ENCODE measurements at places on chromosomes 2 and 18. TPM values are rescaled to one million over a fixed set of nuclear protein-coding genes. Genes with fewer than 3 reads are reported as not detected.

DNA sequence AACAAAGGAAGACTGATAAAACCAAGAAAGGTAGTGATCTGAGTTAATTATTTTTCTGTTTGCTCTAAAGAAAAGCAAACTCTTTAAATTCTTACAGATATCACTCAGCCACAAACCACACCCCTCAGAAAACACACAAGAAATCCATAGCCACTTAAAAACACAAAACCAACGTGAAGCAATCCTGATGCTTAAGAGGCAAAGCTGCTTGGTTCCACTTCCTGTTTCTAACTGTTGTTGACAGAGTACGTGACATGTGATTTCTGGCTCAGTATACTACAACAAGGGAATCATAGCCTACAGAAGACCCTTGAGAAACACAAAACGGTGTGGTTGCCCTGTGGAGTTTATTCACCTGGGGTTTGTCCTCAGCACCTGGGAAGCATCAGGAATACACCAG, 240.9 kb upstream of the APCDD1 start:
- DNase-seq = no peak

The RAX gene
- total RNA-seq = not detected

DNA sequence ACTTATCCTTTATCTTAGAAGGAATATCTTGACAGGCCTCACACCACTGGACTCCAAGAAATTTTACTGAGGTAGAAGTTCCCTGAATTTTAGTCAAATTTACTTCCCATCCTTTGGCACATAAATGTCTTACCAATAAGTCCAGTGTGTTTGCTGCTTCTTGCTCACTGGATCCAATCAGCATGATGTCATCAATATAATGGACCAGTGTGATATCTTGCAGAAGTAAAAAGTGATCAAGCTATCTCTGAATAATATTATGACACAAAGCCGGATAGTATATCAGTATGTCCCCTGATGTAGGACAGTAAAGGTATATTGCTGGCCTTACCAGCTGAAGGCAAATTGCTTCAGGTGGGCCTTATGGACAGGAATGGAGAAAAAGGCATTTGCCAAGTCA, 6.9 kb upstream of the GYPC start:
- DNase-seq = no peak

GRCh38 chr2:230829959-230830358, 34.8 kb upstream of the ITM2C start:
- DNase-seq = no peak

DNA sequence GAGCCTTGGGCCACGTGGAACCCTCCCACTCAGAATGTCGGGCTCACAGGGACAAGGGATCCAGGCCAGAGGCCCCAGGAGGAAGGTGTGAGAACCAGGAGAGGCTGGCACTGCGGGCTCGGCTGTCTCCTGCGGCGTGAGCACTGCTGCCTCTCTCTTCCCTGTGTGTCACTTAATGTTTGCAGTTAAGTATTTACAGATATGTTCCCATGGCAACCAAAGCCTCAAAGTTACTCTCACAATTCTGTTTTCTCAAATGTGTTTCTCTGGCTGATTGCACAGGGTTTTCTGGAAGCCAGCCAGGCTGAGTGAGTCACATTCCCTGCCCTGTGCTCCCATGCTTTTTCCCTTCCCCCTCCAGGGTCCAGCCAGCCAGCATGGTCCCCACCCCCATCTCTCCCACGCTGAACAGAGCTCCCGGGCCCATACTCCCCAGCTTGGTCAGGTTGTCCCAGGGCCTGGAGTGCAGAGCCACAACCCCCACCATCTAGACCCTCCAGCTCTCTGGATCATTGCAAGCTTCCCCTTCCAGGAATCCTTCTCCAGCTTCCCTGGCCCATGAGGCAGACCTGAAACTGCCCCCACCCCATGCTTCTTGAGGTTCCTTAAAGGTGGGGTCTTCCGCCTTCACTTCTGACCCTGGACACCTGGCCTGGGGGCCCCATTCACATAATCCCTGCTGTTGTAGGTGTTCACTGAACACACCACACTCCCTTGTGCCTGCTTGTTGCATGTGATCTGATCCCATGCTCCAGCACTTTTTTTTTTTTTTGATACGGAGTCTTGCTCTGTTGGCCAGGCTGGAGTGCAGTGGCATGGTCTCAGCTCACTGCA, 265.9 kb downstream of the CELF4 start:
- DNase-seq = peak; percentile 94

GRCh38 chr2:69565431-69565839, 78.1 kb downstream of the AAK1 start:
- peak; percentile 39 for DNase-seq

- no peak for DNase-seq
Observed at GRCh38 chr18:71707400-71707799, 836.7 kb downstream of the CBLN2 start.
